Activated CD8-positive, alpha-beta memory T cell treated with anti-CD3 and anti-CD28 coated beads for 4 hours (primary cell): ENCODE measurements at places on chromosomes 4 and X.

DNA sequence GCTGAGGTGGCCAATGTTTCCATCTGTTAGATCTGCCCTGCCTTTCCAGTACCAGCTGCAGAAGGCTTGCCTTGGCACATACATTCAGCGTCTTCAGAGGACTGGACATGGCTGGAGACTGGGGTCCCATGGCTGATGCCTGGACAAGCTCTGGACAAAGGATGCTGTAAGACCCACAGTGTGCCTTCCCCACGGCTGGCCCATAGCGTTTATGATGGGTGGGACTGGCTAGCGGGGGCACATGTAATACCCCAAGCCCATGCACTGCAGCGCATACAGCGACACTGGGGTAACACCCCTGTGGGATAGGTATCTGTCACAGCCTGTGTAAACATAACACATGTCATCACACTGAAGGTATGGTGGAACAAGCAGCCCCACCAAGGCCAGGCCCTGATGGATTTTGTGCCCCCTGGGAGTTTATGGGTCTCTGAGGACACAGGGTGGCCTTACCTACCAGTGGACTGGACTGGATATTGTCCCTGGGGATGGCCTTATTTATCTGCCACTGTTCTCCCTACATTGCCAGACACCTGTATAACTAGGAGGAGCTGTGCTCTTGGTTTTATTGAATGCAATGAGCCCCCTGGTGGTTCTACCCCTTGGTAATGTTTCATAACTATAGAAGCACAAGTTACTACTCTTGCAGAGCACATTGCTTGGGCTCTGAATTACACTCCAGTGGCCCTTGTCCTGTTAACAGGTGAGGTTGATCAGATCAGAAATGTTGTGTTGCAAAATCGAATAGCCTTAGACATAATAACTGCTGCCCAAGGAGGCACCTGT is 34.3 kb upstream of the TACR3 start:
- DNase-seq: no peak

DNA sequence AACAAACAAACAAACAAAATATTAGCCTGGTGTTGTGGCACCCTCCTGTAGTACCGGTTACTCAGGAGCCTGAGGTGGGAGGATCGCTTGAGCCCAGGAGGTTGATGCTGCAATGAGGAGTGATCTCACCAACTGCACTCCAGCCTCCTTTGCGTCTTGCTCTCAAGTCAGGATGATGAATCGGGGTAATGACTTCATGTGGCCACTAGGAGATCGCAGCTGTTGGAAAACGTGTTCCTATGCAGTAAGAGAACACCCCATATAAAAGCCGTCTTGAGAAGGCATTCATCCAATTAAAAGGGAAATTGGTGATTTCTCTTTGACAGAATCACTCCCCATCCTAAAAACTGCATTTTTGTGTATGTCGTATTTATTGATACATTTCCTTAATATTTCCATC is 6.9 kb downstream of the CCNB3 start:
- DNase-seq: no peak

DNA sequence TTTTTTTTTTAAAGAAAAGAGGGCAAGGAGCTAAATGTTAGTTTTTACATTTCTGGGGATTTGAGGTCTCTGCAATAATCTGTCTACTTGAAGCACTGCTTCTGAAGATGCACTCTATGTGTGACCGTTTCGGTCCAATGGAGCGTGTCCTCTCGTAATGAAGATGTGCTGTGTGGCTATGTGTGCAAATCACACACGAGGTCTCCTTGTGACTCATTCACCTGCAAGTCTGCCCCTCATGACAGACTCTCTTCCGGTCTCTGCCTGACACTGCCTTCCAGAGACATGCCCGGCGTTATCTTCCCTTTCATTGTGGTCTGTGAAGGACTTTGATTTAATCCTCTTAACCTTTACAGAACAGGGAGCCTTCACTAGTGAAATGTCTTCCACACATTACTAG is 84.3 kb downstream of the TRAM1L1 start:
- no peak for DNase-seq

- DNase-seq: no peak
Observed at GRCh38 chr4:88356771-88357170, 21.9 kb upstream of the HERC6 start.

GRCh38 chrX:700936-701335 is 70.3 kb downstream of the SHOX start:
- no peak for DNase-seq

GRCh38 chrX:63686878-63687714 is 97.9 kb downstream of the ARHGEF9 start:
- DNase-seq: no peak

- no peak for DNase-seq
Observed at GRCh38 chrX:35380808-35381700, 417.1 kb upstream of the MAGEB16 start.

DNA sequence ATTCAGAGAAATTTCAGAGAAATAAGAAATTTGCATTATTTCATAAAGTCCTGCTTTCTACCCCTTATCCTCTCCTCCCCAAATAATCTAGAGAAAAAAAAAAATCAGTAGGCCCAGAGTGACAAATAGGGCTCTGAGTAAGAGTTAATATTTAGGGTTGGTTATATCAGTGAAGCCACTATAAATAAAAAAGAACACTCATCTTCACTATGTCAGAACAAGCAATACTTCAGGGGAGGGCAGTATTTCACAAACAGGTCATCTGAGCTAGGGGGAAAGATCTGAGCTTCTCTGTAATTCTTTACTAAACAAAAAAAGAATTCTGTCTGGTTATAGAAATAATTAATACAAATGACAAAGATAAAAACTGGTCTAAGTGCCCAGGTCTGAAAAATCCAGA is 39.4 kb downstream of the PDE5A start:
- no peak for DNase-seq

GRCh38 chr4:132670557-132670956 is 478.5 kb upstream of the PCDH10 start:
- DNase-seq: no peak

- no peak for DNase-seq
Observed at GRCh38 chr4:179097741-179098140, 1655.5 kb upstream of the AGA start.
